Memory B cell (primary cell): ENCODE measurements at places on chromosomes 12 and 14.

DNA sequence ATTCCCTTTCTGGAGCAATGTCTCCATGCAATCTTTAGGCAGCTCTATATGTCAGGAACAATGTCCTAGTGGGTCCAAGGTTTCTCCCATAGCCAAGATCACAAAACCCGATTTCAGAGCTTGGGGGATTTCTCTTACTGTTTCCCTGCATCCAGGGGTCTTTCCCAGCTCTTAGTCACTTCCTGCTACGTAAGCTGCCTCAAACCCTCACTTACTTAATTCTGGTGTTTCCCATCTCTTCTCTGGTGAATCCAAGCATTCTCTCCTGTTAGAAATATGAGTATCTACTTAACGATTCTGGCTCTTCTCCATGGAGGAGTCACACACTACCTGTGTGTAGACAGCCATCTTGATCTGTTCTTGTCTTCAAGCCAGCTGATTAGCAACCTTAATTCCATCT is 80.0 kb downstream of the IFNG-AS1 start:
- no peak for DNase-seq

- DNase-seq = no peak
Measured at GRCh38 chr12:8080120-8080519, 2.0 kb upstream of the NECAP1 start.

GRCh38 chr14:73255693-73256225 is 18.5 kb downstream of the PAPLN start:
- no peak for DNase-seq

DNA sequence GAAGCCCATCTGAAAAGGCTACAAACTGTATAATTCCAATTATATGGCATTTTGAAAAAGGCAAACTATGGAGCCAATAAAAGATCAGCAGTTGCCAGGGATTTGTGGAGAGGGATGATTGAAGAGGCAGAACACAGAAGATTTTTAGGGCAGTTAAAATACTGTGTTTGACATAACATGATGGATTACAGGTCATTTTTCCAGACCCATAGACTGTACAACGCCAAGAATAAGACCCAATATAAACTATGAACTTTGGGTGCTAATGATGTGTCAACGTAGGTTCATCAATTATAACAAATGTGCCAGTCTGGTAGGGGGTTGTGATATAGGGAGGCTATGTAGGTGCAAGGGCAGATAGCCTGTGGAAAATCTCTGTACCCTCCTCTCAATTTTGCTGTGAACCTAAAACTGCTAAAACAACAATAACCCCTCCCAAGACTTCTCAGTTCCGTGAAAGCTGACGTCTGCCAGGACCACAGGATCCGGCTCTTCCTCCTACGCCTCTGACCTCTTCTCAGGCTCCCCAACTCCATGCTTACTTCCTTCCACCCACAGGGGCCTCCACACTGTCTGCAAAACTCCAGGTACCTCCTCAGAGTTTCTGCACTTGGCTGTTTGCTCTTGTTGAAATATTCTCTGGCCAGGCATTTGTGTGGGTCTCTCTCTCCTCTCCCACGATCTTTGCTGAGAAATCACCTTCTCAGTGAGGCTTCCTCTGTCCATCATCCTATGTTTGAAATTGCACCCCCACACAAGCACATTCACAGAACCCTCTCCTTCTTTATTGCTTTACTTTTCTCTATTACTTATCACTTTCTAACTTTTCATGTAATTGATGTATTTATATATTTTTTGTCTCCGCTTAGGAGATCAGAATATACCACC is 131.4 kb downstream of the BBS10 start:
- DNase-seq = no peak

DNA sequence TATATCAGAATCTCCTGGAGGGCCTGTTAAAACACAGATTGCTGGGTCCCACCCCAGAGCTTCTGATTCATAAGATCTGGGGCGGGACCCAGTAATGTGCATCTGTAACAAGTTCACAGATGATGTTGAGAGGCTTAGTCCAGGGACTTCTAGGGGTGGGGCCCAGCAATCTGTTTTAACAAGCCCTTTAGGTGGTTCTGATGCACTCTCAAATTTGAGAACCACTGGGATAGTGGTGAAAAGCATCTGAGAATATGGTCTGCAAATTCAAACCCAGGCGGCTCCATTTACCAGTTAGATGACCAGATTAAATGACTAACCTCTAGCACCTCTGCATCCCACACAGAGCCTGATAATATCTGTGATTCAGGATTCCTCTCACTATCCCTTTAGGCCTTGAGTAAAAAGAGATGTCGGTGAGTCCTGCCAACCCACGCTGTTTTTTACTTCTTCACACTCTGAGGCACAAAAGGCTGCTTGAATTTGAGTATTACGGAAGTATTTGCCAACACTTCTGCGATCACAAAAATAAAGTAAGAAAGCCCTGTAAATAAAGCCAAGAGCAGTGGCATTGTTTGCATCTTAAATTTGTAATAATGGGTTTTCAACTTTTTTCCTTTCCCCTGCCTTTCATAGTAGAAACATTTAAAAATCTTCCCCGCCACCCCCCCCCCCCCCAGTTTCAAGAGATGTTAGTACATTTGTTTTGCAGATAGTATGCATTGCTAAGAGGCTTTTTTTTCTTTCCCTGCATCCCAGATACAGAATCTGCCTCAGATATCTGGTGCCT is 1.8 kb upstream of the FRS2 start:
- no peak for DNase-seq

DNA sequence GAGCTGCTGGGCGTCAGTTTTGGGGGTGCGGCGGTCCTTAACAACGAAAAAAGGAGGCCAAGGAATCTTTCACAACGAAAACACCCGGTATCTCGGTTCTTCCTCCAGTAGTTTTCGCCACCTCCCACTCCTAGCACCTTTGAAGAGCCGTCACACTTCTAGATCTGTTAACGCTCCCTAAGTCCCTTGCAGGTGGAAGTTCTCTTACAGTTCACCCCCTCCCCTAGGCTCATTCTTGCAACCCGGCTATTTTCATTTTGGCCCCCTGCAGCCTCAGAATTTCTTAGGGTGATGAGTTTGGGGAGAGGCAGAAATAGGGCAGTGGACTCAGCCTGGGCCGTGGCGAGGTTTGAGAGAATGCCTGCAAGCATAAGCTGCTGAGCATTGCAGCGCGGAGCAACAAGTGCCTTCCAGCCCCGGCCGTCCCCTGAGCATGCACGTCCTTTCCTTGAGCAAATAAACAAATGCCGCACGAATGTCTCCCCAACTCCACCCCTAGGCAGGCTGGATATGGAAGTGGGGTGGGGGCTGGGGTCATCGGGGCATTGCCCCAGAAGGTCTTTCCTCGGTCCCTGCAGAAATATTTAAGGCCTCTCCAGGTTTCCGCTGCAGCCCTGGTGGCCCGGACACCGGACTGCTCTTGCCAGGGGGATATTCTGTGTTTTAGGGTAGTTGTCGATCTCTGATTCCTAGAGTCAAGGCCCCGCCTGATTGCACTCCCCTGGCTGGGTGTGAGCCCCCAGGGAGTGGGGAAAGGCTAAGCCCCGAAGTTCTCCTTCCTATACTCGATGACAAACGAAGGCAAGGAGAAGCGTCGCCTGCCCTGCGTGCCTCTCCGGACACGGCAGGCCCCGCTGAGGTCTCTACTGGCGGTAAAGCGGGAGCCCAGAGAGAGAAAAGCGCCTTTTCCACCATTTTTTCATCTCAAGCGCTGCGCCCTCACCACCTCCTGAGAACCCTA is 1.6 kb downstream of the RFX4 start:
- no peak for DNase-seq

GRCh38 chr14:71713016-71713415 is 219.2 kb upstream of the RGS6 start:
- DNase-seq = no peak

- DNase-seq = peak; percentile 67
Measured at GRCh38 chr14:89915114-89915878, 39.2 kb downstream of the EFCAB11 start.

DNA sequence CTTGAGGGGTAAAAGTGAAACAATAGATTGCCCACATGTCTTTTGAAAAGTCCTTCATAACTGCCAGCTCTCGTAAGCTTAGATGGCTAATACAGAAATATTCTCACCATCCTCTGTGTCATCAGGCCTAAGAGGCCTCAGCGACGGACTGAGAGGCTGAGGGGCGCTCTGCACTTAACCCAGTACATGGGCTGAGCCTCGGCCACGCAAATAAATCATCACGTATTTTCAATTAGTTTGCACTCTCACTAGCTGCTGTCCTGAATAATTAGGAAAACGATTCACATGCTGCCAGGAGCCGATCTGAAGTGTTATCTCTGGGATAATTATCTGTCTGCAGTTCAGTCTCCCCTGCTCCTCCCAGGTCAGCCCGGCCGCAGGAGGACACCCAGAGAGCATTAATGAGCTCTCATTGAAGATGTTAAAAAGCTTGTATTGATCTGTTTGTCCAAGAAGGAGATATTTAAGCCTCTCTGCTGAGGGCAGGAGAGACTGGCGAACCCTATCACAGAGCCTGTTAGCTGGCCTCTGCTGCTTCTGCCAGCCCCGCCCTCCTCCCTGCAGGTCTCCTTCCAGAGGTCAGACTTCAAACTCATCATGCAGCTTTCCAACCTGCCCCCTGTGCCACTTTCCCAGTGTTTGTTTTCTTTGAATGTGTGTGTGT is 1051.3 kb downstream of the VRK1 start:
- DNase-seq = no peak

- no peak for DNase-seq
Measured at GRCh38 chr14:31024010-31024480, 1.4 kb upstream of the AP4S1 start.

- DNase-seq = no peak
Measured at GRCh38 chr12:89059721-89060541, 292.4 kb downstream of the DUSP6 start.

GRCh38 chr12:11810206-11810545 is 160.7 kb downstream of the ETV6 start:
- no peak for DNase-seq

GRCh38 chr14:90562652-90563051 is 165.8 kb downstream of the CALM1 start:
- DNase-seq = no peak

DNA sequence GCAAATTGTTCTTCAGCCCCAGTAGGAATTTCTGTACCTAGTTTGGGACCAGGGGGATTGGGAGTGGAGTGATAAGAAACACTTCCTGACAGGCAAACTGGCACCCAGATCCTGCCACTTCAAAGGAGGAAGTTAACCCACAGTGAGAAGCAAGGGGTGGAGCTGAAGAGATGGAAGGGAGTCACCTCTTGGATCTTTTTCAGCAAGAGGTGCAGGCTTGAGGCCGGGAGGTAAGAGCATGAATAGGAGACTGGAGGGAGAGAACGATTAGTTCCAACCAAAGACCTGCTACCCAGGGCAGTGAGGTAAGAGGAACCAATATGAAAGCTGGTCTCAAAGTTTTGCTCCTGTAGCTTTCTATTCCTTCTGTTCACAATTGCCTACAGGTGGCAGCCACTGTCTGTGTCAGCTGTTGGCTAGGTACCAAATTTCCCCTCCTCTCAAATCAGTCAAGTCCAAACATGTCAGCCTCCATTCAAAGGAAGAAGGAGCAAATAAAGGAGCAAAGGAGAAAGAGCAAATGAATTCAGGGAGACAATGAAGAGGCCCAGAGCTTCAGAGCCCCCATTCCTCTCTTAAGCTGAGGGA is 14.9 kb upstream of the TAC3 start:
- no peak for DNase-seq

DNA sequence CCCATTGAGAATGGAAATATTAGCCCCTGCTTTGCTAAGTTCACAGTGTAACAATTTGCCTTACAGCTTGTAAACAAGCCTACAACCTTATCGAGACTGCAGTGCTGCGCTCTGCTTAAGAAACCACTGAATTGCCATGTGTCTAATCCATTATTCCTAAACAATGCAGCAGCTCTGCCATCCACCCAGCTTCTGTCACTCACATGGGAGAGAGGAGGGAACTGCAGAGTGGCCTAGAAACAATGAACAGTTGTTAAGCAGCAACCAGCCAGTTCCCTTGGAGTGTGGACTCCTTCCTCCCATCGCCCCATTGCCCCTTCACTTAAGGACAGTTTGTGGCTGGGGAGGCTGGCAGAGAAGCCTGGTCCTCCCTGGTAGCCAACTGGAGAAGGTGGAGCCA is 42.9 kb downstream of the TESPA1 start:
- no peak for DNase-seq

- no peak for DNase-seq
Measured at GRCh38 chr12:12278899-12279298, 12.1 kb upstream of the LRP6 start.

DNA sequence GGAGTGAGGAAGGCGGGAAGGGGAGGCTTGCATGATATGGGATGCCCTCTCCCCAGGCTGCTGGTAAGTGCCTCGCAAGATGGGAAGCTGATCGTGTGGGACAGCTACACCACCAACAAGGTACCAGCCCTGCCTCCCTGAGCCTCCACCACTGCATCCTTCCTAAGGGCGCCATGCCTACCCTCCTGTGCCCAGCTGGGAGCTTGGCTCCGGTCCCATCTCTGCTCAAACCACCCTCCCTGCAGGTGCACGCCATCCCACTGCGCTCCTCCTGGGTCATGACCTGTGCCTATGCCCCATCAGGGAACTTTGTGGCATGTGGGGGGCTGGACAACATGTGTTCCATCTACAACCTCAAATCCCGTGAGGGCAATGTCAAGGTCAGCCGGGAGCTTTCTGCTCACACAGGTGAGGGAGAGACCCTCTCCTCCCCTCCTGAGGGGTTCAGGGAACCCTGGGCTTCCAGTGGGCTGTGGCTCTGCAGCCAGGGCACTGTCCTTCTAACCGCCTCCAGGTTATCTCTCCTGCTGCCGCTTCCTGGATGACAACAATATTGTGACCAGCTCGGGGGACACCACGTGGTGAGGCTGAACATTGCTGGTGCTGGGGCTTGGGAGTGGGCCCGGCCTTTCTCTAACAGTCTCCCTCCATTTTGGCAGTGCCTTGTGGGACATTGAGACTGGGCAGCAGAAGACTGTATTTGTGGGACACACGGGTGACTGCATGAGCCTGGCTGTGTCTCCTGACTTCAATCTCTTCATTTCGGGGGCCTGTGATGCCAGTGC is 2.6 kb downstream of the GNB3 start:
- DNase-seq = no peak

DNA sequence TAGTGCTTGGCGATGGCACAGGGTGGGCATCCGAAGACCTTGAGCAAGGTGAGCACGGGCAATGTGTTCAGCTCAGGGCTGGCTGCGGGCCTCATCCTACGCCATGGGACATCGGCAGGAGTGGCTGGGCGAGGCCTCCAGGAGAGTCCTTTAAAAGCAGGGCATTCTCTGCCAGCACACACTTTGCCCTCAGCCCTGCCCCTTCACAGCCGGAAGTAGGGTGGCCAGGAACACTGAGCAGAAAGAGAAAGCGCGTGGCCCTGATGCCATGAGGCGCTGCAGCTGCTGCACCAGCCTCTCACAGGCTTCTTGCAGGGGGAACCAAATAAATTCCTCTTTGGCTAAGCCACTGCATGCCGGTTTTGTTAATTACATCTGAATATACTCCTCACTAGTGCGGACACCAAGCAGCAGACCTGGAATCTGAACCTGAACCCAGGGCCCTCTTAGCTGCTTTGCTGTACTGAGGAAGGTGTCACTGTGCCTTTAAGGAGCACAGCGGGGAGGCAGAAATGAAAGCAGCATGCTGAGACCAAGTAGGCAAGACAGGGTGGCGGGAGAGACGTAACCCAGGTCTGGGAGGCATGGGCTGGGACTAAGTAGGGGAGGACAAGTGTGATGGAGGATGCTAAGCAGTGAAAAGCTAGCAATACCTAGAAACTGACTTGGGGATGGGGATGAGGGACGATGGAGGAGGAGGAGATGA is 155.2 kb downstream of the TTC7B start:
- DNase-seq = no peak
